Melanocyte of skin (primary cell): ENCODE measurements at places on chromosomes 16 and 17. TPM values are rescaled to one million over a fixed set of nuclear protein-coding genes. Genes with fewer than 3 reads are reported as not detected.

The IRX3 gene
- 7.9 and 16.0 TPM in 2 replicates for total RNA-seq

The SRCIN1 gene
- total RNA-seq: under 0.01 and 0.15 TPM in 2 replicates

The CCDC144A gene
- 2.2 and 4.5 TPM in 2 replicates for total RNA-seq

The ITGA2B gene
- total RNA-seq: 0.33 and 0.46 TPM in 2 replicates

The FASN gene
- total RNA-seq: 134 and 249 TPM in 2 replicates

The LLGL2 gene
- 0.69 and 2.5 TPM in 2 replicates for total RNA-seq

The CMTM2 gene
- not detected in 2 replicates for total RNA-seq

The PYY gene
- total RNA-seq: not detected in 2 replicates

The MT1F gene
- total RNA-seq: 6.2 and 8.7 TPM in 2 replicates

The MYADML2 gene
- not detected in 2 replicates for total RNA-seq

The PRPF8 gene
- 104 and 126 TPM in 2 replicates for total RNA-seq

The ZNF594 gene
- total RNA-seq: 14.2 and 14.3 TPM in 2 replicates

The IL17C gene
- total RNA-seq: not detected in 2 replicates

The TBC1D3K gene
- total RNA-seq: not detected in 2 replicates

The TMEM88 gene
- 0.34 and 0.36 TPM in 2 replicates for total RNA-seq

The HS3ST3B1 gene
- total RNA-seq: 0.15 and 0.33 TPM in 2 replicates

The KIAA0753 gene
- 20.1 and 22.0 TPM in 2 replicates for total RNA-seq

The OR3A3 gene
- not detected in 2 replicates for total RNA-seq

The RGS11 gene
- total RNA-seq: 2.1 and 3.6 TPM in 2 replicates

The SLC22A31 gene
- total RNA-seq: not detected in 2 replicates

The UMOD gene
- total RNA-seq: not detected in 2 replicates

The GGT6 gene
- total RNA-seq: not detected in 2 replicates

The TRPV2 gene
- total RNA-seq: 163 and 190 TPM in 2 replicates

The CCL11 gene
- not detected in 2 replicates for total RNA-seq

The EVI2A gene
- 10.0 and 16.5 TPM in 2 replicates for total RNA-seq

The SOCS3 gene
- 22.0 and 24.1 TPM in 2 replicates for total RNA-seq

The ZG16 gene
- not detected in 2 replicates for total RNA-seq

The DNAAF8 gene
- 0.33 and 0.46 TPM in 2 replicates for total RNA-seq

The WNT3 gene
- total RNA-seq: 0.34 and 0.73 TPM in 2 replicates

The UTS2R gene
- total RNA-seq: not detected in 2 replicates

The CCL8 gene
- 0.69 and 1.1 TPM in 2 replicates for total RNA-seq
